NCI-H2081 treated with DMSO at 0.1 percent for 48 hours (cell line): ENCODE measurements at places on chromosomes 3 and 15.

DNA sequence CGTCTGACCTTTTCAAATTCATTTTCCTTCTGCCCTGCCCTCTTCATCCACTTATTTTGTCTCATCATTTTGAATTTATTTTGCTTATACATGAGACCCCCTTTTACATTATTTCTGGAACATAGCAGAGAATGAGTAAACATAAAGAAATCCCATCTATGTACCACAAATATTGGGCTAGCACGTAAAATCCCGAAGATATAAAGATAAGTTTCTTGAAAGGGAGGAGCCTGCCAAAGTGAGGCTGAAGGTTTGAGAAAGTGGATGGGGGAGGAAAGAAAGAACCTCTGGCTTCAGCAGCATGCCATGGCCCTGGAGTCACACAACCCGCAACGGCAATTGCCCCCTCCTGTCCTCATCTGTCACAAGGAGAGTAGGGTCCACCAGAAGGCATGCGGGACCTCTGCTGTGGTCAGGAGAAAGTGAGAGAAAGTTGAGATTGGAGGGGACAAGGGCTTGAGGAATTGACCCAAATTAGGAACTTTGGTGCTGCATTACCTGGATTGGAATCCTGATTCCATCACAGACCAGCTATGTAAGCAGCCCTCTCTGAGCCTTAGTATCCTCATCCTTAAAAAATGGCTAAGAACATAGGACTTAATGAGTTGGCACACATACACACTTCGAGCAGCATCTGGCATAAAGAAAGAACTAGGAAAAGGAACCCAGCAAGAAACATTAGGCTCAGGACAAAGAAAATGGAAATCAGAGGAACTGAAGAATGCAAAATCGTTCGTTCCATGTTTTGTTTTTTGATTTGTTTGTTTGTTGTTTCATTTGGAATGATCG, 53.7 kb upstream of the GYG1 start:
- DNase-seq = no peak

GRCh38 chr3:120506828-120507774, 56.3 kb upstream of the FSTL1 start:
- no peak for DNase-seq

GRCh38 chr3:133136114-133137041, 98.2 kb downstream of the TMEM108 start:
- peak; percentile 40 for DNase-seq

DNA sequence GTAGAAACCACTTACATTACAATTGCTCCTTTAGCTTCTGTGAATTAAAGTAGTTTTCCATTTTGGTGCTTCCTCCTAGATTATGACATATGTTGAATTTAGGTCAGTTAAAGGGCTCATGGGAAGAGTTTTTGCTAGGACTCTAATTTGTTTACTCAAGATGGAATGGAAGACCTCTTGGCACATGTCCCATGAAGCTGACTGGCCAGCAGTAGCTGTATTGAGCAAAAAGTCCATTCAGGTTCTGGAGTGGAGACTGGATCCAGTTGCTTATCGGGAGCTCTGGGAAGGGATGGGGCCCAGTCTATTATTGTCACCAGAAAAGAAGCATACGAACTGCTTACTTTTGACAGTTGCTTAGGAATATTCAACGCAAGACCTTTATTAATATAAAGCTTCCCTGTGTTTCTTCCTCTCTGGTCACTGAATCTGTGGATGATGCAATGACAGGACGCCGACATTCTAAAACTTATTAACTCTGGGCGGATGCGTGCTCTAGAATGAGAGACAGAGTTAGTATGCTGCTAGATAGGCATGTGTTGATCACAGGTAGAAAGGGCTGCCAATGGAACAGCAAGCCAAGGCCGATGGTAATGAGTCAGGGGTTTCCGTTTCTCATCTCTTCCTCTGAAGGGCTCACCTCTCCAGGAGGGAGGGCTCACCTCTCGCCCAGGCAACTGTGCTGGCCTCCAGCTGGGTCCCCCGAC, 155.8 kb downstream of the NR1D2 start:
- DNase-seq = no peak

DNA sequence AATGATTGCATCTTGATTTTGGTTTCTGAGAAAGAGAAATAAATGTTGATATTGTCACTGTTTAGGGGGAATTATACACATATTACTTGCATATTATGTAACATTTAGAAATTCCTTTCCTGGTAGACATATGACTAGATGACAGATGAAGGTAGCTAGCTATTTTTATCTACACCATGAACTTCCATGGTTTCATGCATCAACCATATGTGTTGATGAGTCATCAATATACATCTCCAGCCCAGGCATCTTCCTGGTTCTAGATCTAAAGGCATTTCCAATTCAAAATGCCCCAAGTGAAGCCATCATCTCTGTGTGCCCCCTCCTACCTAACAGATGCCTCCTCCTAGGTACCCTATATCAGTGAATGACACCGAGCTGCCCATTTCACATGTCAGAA, 9.5 kb upstream of the ADAMTSL3 start:
- no peak for DNase-seq

- no peak for DNase-seq
These were observed 69.3 kb upstream of the BFSP2 start for GRCh38 chr3:133330522-133330921.

GRCh38 chr3:190097617-190098016, 23.1 kb downstream of the P3H2 start:
- DNase-seq = no peak

- DNase-seq = peak; percentile 13
These were observed at the start of gene TJP1 for GRCh38 chr15:29822100-29822683. TJP1 (minus strand) TSS chr15:29822468; CDS start chr15:29822028, 440 bp downstream.

GRCh38 chr3:151383956-151384355, 597 bp downstream of the P2RY12 start:
- no peak for DNase-seq

DNA sequence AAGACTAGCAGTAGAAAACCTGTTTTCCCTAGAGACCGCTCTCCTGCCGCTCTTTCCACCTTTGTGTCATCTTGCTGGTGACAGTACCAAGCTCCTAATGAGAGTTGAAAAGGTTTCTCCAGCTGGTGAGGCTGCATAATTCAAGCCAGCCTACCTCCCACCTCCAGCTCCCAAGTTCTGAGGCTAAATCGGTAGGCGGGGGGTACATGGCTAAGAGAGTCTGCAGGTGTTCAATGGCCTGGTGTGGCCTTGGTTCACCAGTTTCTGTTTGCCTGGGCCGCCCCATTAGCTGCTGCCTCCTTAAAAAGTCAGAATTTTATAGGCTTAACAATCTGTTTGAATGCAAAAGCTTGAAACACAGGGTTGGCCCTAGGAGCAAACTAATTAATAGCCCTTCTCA, 262.8 kb downstream of the SLCO3A1 start:
- no peak for DNase-seq

GRCh38 chr3:121963608-121964007, 58.4 kb downstream of the ILDR1 start:
- no peak for DNase-seq
